HT1080 (cell line): ENCODE measurements at places on chromosomes 6 and 20. TPM values are rescaled to one million over a fixed set of nuclear protein-coding genes. Genes with fewer than 3 reads are reported as not detected.

DNA sequence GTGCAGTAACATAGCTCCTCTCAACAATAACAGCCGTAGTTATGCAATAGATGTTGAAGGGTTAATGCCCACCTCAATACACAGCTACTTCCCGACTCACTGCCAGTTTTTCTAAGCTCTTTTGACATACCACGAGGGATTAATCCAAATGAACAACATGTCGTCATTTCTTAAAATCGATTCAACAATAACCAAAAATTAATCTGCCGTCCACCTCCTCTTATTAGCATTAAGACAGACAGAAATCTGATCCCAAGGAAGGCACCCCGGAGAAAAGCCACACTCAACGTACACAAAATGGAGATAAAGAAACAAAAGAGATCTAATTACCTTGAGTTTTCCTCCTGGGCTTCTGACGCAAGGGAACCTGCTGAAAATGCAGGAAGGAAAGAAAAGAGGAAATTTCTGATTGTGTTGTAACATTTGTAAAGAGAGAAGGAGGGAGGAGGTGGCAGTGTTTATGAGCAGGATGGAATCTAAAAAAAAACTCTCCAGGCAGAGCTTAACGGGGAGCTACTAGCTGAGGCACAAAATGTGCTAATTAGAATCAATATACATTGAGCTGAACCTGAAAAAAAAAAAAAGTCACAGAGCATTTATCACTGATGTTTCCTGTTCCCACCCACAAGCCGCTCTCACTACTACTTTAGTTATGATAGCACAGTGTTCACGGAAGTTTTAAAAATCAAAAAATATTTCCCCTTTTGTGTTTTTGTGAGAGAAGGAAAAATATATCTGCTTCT is 109.3 kb downstream of the IPCEF1 start:
- DNase-seq = no peak

DNA sequence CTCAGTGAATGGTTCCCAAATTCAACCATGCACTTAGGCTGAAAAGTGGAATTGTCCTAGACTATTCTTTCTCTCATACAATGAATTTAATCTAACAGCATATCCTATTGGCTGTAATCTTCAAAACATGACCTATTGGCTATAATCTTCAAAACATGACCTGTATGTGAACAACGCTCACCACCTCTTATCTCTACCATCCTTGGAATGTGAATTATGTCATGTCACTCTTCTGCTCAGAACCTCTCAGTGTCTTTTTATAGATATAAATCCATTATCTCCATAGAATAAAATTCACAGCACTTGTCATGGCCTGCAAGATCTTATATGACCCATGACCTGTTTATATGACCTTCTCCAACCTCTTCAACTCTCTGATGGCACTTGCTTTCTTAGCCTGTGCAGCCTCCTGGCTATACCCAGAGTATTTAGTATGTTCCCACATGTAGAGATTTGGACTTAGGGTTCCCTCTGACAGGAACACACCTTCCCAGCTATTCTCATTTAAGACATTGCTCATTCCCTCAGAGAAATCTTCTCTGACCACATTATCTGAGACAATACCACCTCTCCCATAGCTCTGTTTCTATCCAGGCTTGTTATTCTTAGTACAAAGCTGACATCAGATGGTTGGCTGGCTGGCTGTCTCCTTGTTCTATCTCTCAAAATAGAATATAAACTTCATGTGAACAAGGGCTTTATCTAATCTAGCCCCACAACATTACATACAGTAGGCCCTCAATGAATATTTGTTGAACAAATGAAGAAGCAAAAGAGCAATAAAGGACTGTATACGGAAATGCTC is 275.0 kb upstream of the PREP start:
- DNase-seq = no peak

DNA sequence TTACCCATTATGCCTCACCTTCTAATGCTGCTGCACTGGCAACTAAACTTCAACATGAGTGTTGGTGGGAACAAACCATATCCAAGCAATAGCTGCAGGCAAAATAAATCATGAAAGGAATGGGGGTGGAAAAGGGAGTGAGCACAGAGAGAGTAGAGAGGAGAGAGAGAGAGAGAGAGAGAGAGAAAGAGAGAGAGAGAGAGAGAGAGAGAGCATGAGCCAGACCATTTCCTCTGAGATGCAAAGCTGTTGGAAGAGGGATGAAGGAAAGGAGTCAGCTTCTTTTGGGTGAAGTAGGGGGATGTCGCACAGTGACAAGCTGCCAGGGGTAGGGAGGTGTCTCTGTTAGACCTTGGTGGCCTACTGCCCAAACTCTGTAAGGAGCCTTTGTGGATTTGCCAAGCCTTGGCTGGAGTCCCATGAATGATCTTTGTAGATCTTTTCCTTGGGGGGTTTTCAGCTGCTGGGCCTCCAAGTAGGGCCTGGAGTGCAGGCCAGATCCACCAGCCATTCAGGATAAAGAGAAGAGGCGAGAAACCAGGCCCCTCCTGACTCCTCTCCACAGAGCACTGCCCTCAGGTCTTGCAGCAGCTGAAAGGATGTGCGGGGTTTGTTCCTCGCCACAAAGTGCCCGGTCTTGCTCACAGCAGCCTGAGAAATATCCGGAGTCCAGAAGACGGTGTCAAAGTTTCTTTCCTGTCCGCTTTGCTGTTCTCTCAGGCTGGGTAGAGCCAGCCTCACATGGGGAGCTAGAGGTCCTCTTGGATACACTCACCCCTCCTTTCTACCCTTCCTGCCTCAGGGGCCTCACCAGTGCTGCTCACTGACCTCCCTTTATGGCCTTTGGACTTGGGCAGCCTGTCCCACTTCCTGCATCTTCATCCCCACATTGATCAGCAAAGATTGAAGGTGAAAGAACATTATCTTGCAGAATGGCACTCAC is 17.8 kb downstream of the BTBD3 start:
- DNase-seq = no peak

DNA sequence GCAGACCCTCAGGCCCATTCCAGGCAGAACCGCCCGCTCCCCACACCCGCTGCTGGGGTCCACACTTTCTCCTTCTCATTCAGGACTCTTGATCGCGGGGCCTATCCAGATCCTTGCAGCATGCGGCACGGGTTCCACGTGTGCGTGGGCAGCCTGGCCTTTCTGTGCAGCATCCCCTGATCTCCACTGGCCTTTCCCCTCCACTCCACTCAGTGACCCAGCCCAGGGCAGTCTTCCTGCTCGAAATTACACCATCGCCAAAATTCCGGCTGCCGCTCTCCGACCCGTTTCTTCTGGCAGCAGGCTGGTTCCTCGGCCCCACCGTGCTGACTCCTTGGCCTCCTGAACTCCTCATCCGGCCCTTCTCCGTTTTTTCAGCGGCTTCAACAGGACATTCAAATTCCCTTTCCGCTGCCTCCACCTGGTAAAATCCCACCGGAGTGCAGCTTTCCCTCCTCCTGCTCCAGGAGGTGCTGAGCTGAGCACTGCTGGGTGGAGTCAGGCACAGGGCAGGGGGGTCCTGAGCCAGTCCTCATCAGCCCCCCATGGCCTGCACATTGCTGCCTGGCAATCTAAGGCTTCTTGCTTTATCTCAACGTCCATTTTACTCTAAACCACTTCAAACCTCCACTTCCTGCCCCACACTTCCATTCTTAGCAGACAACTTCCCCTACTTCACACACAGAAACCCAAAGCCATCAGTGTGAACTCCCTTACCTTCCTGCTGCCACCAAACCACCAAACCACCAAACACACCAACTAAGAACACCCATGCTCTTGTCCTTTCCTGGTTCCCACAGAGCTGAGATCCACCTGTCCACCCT is 9.0 kb downstream of the SFT2D1 start:
- DNase-seq = no peak

Gene MAFB
- total RNA-seq = 0.19 TPM in 1 of 2 replicates, not detected in the other
